Esophagus muscularis mucosa (tissue), 4 donors: ENCODE measurements at places on chromosomes 16 and 17. TPM values are rescaled to one million over a fixed set of nuclear protein-coding genes. Genes with fewer than 3 reads are reported as not detected.

GRCh38 chr17:80445007-80445725 lies 30.2 kb downstream of the ENDOV start:
- DNase-seq, result no peak

The KRT25 gene
- total RNA-seq, result not detected

GRCh38 chr17:40371261-40371929 lies 6.9 kb upstream of the GJD3 start:
- no peak for DNase-seq

- no peak for DNase-seq
Observed at GRCh38 chr17:42174126-42174783, 6.7 kb downstream of the KCNH4 start.

DNA sequence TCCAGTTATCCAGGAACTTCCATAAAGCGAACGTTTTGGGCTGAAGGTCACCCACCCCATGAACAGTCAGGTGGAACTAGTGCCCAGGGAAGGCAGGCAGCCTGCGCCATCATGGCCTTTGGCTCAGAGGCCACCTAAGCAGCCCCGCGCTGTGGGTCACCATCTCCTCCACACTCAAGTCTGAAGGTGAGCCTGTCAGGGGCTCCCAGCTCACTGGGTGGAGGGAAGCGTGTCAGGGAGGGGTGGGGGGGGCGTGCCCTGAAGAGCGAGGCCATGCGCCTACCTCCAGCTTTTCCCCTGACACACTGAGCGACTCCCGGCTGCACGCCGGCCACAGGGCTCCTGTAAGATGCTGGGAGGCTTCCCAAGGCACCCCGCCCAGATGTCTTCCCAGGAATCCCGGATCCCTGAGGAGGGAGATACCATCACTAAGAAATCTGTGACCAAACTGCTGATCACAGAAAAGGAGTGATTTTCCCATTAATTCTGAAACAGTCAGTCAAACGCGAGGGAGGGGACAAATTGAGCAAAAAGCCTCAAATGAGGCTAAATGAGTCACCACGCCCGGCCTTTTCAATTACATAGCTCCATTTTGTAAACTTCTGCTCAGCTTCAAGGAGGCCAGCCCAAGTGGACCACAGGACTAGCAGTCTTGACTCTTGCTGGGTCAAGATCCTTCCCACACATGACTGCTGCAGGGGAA lies 26.5 kb upstream of the SLC25A19 start:
- DNase-seq, result no peak

The SUMO2 gene
- 67.8 TPM for total RNA-seq

The TP53TG3B gene
- total RNA-seq, result not detected

The SLC5A10 gene
- not detected for total RNA-seq

DNA sequence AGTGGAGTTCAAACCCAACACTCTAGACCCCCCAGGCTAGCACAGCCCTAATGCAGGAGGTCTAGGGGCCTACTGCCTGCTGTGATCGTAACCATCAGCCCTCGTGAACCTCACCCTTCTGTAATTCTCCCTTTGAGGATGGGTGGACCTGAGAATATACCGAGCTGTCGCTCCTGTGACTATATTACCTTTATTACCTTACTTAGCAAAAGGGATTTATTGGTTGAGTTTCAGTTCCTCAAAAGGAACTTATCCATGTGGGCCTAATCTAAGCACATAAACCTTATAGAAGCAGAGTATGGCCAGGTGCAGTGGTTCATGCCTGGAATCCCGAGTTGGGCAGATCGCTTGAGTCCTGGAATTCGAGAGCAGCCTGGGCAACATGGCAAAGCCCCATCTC lies 19.2 kb upstream of the EMP2 start:
- DNase-seq, result no peak

- DNase-seq, result no peak
Observed at GRCh38 chr17:34776456-34777443, 184.5 kb downstream of the CCT6B start.

- no peak for DNase-seq
Observed at GRCh38 chr16:53743149-53743566, 39.2 kb downstream of the FTO start.
